Fibroblast of skin of abdomen (primary cell): ENCODE measurements at places on chromosomes 5 and 9.

DNA sequence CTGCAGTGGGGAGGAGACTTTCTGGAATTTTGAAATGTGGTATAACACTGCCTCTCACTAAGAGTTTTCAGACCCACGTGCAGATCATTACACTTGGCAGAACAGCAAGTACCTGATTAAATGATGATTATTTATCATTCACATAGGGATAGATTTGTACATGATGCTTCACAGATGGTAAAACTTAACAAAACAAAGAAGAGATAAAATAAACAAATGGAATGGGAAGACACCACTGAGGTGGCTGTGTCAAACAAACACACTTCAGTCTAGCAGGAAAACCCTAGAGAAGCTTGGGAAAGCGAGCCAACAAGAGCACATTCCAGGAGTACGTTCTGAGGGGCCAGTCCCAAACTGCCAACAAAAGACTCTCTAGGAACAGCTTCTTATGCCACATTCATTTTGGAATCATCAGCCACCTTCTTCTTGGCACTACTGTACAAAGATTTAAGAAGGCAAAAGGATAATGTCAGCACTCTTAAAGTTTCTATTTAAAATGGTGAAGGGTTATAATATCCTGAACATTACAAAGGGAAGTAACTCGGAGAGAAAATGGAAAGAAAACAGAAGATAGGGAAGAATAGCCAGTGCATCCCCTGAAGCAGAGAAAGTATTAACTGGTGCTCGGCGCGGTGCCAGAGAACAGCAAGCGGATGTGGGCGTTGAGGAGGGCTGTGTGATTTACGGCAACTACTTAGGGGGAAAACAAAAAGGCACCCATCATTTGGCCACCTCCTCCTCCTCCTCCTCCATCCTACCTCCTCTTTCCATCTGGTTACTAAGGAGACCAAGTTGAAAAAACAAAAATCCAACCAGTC is 1.6 kb downstream of the MED27 start:
- peak; percentile 77 for DNase-seq

DNA sequence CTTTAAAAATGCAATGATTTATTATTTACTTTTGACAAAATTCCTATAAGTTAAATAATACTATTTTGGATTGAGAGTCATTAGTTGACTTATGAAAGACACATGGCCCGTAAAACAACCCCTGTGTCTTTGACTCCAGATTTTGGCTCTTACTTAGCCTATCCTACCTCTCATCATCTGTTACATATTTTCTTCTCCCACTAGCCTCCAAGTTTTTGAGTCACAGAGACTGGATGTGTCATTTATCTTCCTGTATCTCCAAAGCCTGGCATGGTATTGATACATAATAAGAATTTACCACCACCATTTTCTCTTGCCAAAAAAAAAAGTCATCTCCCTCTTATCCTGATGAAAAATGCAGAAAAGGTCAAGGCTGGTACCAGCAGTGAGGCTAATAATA is 99.9 kb downstream of the GABRB2 start:
- peak; percentile 4 for DNase-seq

- peak; percentile 12 for DNase-seq
Measured at GRCh38 chr9:72871685-72872084, 81.2 kb downstream of the ALDH1A1 start.

DNA sequence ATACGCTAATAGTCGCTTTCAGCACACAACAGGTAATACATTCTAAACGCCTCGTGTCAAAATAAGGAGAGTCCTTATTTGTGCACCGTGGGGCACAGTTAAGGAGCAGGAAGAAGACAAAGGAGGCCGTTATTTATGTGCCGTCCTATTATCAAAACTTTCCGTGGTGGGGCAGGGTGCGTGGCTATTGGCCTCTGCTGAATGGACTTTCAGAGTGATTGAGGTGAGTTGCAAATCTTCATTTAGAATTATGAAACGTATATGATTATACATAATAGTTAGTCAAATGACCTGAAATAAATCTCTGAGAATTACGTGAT is 833 bp downstream of the C5orf24 start:
- peak; percentile 8 for DNase-seq

GRCh38 chr5:55694152-55694830 is 17.8 kb downstream of the SLC38A9 start:
- DNase-seq: peak; percentile 37

- no peak for DNase-seq
Measured at GRCh38 chr9:109181284-109181683, 14.2 kb upstream of the FRRS1L start.

GRCh38 chr9:80951675-80952074 is 737.7 kb downstream of the TLE1 start:
- no peak for DNase-seq

DNA sequence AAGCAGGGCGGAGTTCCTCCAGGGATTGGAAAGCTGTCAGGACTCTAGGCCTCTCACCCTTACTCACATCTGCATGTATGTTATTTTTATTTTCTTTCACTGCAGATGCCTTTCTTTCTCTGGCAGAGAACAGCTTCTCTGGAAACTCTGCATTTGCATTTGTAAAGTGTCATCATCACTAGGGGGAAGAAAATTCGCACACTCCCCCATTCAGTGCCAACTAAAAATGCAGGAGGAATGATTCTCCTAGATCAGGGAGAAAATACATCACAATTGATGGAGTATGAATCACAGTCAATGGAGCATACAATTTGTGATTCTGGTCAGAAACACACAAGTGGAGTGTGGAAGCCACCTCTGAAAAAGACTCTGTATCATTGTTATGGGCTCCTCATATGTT is 351.4 kb upstream of the FTMT start:
- no peak for DNase-seq

DNA sequence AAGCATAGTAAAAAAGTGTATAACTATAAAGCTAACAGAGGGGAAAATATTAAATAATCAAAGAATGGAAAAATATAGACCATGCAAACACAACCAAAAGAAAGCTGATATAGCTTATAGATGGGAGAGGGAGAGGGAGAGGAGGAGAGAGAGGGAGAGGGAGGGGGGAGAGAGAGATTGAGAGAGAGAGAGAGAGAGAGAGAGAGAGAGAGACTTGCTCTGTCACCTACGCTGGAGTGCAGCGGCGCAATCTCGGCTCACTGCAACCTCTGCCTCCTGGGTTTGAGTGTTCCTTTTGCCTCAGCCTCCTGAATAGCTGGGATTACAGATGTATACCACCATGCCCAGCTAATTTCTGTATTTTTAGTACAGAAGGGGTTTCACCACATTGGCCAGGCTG is 110.6 kb downstream of the RAPGEF6 start:
- DNase-seq: no peak
